ENCODE measurements at places on chromosomes 5 and 9.

GRCh38 chr9:136769710-136770191, 5.4 kb upstream of the LCN15 start:
- peak; percentile 81 for DNase-seq

DNA sequence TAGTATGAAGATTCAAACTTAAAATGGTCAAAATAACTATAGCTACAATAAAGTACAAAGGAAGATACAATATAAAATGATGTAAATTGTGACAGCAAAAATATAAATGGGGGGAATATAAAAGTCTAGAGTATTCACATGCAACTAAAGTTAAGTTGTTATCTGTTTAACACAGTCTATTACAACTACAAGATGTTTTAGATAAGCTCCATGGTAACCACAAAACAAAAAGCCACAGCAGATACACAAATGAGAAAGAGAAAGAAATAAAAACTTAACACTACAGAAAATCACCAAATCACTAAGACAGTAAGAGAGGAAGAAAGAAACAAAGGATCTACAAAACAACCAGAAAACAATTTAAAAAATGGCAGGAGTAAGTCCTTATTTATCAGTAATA, 17.0 kb upstream of the SH3TC2 start:
- DNase-seq, result no peak

GRCh38 chr9:21056931-21057330, 20.8 kb downstream of the IFNB1 start:
- peak; percentile 35 for DNase-seq

DNA sequence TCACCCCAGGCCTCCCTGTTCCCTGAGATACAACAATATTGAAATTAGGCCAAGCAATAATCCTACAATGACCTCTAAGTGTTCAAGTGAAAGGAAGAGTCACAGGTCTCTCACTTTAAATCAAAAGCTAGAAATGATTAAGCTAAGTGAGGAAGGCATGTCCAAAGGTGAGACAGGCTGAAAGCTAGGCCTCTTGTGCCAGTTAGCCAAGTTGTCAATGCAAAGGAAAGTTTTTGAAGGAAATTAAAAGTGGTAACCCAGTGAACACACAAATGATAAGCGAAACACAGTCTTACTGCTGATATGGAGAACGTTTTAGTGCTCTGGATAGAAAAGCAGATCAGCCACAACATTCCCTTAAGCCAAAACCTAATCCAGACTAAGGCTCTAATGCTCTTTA, 39.8 kb downstream of the PTAR1 start:
- no peak for DNase-seq

GRCh38 chr5:148739023-148739422, 84.7 kb upstream of the HTR4 start:
- DNase-seq, result no peak

- no peak for DNase-seq
Observed at GRCh38 chr9:2269778-2270177, 254.6 kb downstream of the SMARCA2 start.

DNA sequence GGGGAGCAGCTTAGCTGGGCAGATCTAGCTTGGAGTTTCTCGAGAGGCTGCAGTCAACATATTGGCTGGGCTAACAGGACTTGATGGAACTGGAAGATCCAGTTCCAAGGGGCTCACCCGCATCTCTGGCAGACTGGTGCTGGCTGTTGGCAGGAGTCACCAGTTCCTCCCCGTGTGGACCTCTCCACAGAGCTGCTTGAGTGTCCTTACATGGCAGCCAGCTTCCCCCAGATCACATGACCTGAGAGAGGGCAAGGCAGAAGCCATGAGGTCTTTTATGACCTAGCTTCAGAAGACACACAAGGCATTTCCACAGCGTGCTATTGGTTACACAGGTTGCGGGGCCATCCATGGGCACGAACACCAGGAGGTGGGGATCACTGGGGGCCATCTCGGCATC, 26.4 kb upstream of the RXRA start:
- DNase-seq, result no peak

- no peak for DNase-seq
Observed at GRCh38 chr9:128294142-128294541, 18.1 kb downstream of the SWI5 start.

DNA sequence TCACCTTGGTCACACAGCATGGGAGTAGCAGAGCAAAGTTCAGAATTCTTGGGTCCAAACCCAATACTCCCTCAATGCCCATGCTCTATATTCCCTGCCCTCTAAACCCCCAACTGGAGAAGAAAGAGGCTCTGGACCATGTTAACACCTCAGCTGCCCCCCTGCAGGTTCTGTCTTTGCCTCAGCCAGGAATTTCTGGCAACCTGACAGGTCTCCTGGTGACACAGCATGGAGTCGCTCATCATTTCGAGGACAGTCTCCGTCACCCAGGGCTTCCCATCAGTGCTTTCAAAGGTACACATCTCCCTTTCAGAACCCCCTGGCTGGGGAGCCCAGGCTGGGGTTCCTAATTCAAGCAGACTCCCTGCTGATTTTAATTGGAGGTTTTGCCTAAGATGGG, 189.5 kb downstream of the BRINP1 start:
- DNase-seq, result no peak

GRCh38 chr9:6681957-6682501, 36.5 kb upstream of the GLDC start:
- DNase-seq, result no peak

- no peak for DNase-seq
Observed at GRCh38 chr5:178416919-178417318, 173.3 kb downstream of the COL23A1 start.

GRCh38 chr5:38330207-38330606, 71.8 kb downstream of the EGFLAM start:
- DNase-seq, result no peak

DNA sequence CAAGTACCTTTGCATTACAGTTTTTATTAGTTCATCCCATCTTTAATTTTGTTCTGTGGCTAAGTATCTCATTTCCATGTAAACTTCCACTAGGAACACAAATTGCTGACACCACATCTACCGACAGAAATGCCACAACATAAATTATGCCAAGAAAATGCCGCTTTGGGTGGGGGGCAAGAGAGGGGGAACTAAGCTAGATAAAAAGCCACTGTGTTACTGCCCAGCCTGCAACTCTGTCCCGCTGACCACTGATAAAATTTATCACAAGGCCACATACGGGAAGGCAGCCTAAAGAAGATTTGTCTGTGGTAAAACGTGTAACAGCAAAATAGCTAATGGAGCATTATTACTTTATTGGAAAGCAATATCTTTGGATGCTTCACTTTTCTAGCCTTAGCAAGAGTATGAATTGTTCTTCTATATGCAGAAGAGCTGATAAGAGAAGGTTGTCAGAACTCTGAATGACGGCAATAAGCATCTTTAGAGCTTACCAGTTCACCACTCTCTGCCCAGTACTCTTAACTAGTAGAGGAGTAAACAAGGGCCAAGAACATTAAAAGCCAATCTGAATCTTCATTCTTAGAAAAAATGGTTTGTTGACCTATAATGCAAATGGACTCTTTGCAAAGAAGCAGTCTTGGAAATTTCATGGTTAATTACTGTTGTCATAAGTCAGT, 172.2 kb upstream of the MEF2C start:
- DNase-seq, result no peak

- DNase-seq, result no peak
Observed at GRCh38 chr5:139486201-139486600, 3.6 kb upstream of the STING1 start.

DNA sequence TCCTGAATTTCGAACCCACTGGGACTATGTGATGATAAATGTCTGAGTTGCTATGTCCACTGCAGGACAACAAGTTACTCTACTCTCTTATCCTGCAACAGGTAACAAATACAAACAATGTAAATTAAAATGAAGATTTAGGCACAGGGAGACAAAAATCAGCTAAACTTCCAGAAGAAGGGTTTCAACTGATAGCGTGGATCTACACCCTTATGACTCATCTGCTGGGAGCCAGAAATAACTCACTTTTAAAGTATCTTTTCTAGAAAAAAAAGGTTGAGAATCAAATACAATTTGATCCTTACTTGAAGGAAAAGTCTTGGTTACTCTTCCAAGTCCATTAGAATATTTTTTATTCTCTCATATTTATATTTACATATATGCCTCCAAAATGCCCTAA, 21.4 kb downstream of the PJA2 start:
- no peak for DNase-seq

DNA sequence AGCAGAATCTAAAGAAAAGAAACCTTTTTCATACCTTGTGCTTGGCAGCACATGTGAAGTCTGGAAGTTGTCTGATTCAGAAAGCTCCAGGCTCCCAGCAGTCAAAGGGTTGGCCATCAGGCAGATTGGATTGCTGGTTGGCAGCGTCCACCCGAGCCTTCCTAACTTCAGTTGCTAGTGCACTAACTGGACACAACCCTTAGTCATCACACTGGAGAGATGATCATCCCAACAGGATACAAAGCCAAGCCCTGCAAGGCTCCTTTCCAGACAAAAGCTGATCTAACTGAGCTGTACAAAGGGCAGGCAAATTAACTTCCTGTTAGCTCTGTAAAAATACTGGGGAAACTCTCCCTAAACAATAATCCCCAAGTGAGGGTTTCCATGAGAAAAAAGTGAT, 185.6 kb downstream of the SNX18 start:
- no peak for DNase-seq

- DNase-seq, result no peak
Observed at GRCh38 chr9:107866711-107867311, 377.2 kb upstream of the KLF4 start.

DNA sequence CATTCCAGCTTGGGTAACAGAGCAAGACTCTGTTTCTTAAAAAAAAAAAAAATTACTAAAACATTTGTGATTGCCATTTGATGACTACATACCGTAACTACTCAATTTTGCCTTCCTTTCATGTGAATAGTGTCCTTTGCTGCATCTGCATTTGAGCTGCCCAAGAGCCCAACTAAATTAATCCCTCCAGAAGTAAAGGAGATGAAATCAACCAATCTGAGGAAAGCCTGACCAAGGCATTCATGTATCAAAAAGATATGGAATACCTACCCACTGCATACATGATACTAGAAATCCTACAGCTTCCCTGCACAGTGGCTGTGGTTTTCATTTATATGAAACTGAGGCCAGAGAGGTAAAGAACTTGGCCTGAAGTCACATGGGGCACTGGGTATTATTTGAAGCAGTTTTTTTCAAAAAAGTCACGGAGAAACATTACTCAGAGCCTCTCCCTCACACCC, 177.5 kb downstream of the AOPEP start:
- no peak for DNase-seq

DNA sequence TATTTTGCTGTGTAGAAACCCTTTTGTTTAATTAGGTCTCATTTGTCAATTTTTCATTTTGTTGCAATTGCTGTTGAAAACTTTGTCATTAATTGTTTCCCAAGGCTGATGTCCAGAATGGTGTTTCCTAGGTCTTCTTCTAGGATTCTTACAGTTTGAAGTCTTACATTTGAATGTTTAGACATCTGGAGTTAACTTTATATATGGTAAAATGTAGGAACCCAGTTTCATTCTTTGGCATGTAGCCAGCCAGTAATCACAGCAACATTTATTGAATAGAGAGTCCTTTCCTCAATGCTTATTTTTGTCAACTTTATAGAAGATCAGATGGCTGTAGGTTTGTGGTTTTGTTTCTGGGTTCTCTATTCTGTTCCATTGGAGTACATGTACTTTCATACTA, 1290.8 kb upstream of the CDH9 start:
- DNase-seq, result no peak

- DNase-seq, result peak; percentile 72
Observed at GRCh38 chr9:129175825-129176633, 2.0 kb downstream of the IER5L start.

GRCh38 chr9:128836509-128837145, 7.0 kb upstream of the SPOUT1 start:
- DNase-seq, result no peak

DNA sequence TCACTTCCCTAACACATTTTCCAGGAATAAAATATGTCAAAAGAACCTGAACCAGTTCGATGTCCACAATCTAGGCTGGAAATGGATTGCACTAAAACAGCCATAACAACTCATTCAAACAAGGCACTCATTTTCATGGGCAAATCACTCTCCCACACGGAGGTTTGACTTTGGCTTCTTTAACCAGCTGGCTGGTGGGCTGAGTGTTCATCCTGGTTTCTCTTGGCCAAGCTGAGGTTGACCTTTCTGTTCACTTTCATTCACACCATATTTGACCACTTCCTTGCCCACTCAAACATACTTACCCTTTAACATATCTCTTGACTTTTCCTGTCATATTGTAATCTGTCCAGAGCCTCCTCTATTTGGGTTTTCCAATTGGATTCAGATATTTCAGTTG, 5.4 kb downstream of the IL7R start:
- DNase-seq, result no peak

- no peak for DNase-seq
Observed at GRCh38 chr5:142597546-142598337, 88.1 kb downstream of the FGF1 start.

GRCh38 chr5:154868702-154869101, 10.3 kb downstream of the CNOT8 start:
- DNase-seq, result no peak

- DNase-seq, result no peak
Observed at GRCh38 chr9:105859428-105860091, 165.2 kb downstream of the TMEM38B start.

- DNase-seq, result no peak
Observed at GRCh38 chr9:129881547-129882324, 46.5 kb downstream of the USP20 start.
